ENCODE measurements at places on chromosomes 1 and 21. TPM values are rescaled to one million over a fixed set of nuclear protein-coding genes. Genes with fewer than 3 reads are reported as not detected.

GRCh38 chr1:159168043-159168442 lies 3.4 kb upstream of the CADM3 start:
- DNase-seq: no peak
- H3K4me1 ChIP-seq: peaks cover 7% of the 10 kb centered on the region
- H3K4me3 ChIP-seq: no peak overlapping the region
- peaks cover 70% of the 10 kb centered on the region for H3K27me3 ChIP-seq
- H3K27ac ChIP-seq: no peak overlapping the region

- DNase-seq: no peak
- H3K36me3 ChIP-seq: no peaks in the 10 kb centered on the region
- no peak overlapping the region for H3K4me3 ChIP-seq
Measured at GRCh38 chr1:245316784-245317183, 162.0 kb downstream of the KIF26B start.

GRCh38 chr1:90045853-90046563 lies 51.1 kb downstream of the ZNF326 start:
- H3K27ac ChIP-seq: no peak overlapping the region
- H3K36me3 ChIP-seq: no peaks in the 10 kb centered on the region
- no peaks in the 10 kb centered on the region for H3K4me1 ChIP-seq
- H3K27me3 ChIP-seq: peaks cover 7% of the 10 kb centered on the region
- H3K4me3 ChIP-seq: no peak overlapping the region

The CCDC185 gene
- not detected for total RNA-seq

The AMY1C gene
- not detected for total RNA-seq

DNA sequence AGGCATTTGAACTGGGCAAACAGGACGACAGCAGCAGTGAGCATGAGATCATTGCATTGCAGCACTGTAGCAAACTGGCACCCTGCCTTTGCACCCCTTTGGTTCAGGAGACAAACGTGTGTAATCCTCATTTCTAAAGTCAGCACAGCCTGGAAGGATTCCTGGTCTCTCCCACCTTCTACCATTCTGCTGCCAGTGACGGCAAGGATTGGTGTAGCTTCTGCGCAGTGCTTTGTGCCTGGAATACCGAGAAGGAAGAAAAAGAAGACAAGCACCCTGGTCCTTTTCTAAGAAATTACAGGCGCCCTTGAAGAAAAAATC lies 805.3 kb downstream of the USP25 start:
- H3K27me3 ChIP-seq: no peaks in the 10 kb centered on the region
- H3K27ac ChIP-seq: no peak overlapping the region
- no peak overlapping the region for H3K4me3 ChIP-seq

GRCh38 chr1:90707363-90707710 lies 9.8 kb downstream of the BARHL2 start:
- H3K36me3 ChIP-seq: peaks cover 13% of the 10 kb centered on the region
- H3K4me1 ChIP-seq: peaks cover 22% of the 10 kb centered on the region
- H3K27ac ChIP-seq: no peak overlapping the region
- peak overlapping the region; percentile 71 for H3K4me3 ChIP-seq

The TAGLN2 gene
- total RNA-seq: 136 TPM

- no peaks in the 10 kb centered on the region for H3K36me3 ChIP-seq
- no peak overlapping the region for H3K4me3 ChIP-seq
- H3K4me1 ChIP-seq: no peaks in the 10 kb centered on the region
- no peak for DNase-seq
- H3K27ac ChIP-seq: no peak overlapping the region
Measured at GRCh38 chr1:18319099-18319498, 161.6 kb upstream of the KLHDC7A start.

The RGS1 gene
- total RNA-seq: 1.7 TPM

The SPOCD1 gene
- 0.36 TPM for total RNA-seq

The AQP10 gene
- total RNA-seq: not detected

The TIPRL gene
- total RNA-seq: 29.3 TPM

DNA sequence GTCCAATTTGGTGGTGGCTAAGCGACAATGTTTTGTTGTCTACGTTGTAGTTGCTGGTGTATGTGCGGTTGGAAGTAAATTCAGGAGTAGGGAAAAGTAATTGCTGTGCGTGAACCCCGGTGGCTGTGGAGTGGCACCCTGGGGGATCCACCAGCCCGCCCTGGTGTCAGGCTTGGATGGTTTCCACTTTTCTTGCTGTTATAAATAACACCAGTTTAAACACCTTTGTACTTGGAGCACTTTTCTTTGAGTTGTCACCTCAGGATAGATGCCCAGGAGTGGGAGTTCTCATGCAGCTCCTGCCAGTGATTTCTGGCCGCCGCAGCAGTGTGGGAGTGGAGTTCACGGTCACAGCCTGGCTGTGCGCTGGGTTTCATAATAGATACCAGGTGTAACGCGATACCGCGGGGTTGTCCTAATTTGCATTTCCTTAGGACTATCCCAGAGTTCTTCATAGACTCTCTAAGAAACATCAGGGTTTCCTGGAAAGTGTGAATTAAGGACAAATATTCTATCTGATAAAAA lies 12.8 kb upstream of the TMEM200B start:
- H3K27me3 ChIP-seq: peaks cover 11% of the 10 kb centered on the region
- H3K4me1 ChIP-seq: no peaks in the 10 kb centered on the region
- no peak overlapping the region for H3K4me3 ChIP-seq
- no peak for DNase-seq
- no peaks in the 10 kb centered on the region for H3K36me3 ChIP-seq

GRCh38 chr21:33883118-33883517 lies 32.5 kb downstream of the ATP5PO start:
- DNase-seq: no peak
- no peaks in the 10 kb centered on the region for H3K36me3 ChIP-seq
- H3K4me1 ChIP-seq: no peaks in the 10 kb centered on the region
- H3K27me3 ChIP-seq: no peaks in the 10 kb centered on the region
- H3K27ac ChIP-seq: no peak overlapping the region

The AMY1A gene
- not detected for total RNA-seq

- no peak for DNase-seq
- H3K27me3 ChIP-seq: peaks cover 9% of the 10 kb centered on the region
- no peaks in the 10 kb centered on the region for H3K36me3 ChIP-seq
- no peak overlapping the region for H3K27ac ChIP-seq
- no peaks in the 10 kb centered on the region for H3K4me1 ChIP-seq
- H3K4me3 ChIP-seq: no peak overlapping the region
Measured at GRCh38 chr21:40130476-40130875, 263.2 kb downstream of the PCP4 start.

The FAM72D gene
- not detected for total RNA-seq

GRCh38 chr1:199272628-199273086 lies 633.8 kb downstream of the PTPRC start:
- no peak overlapping the region for H3K27ac ChIP-seq
- no peaks in the 10 kb centered on the region for H3K4me1 ChIP-seq
- DNase-seq: no peak
- H3K27me3 ChIP-seq: no peaks in the 10 kb centered on the region

DNA sequence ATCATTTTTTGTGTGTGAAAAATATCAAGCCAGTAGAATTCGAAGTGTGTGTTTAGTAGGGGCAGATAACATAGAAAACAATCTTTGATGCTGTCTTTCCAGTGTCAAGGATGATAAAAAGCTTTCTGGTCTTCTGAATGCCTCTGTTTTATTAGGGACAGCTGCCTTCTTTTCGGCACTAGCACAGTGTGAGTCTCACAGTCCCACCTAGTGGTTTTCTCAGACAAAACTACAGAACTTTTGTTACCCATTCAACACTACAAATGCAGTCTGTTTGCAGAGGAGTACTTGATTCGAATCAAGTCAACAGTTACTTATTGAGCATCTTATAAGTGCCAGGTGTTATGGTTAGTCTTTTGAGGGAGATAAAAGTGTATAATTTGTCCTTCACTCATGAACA lies 30.6 kb upstream of the MCOLN3 start:
- no peaks in the 10 kb centered on the region for H3K4me1 ChIP-seq
- no peak overlapping the region for H3K27ac ChIP-seq
- H3K4me3 ChIP-seq: no peak overlapping the region
- H3K27me3 ChIP-seq: peaks cover 19% of the 10 kb centered on the region
- no peaks in the 10 kb centered on the region for H3K36me3 ChIP-seq

GRCh38 chr1:46647611-46648010 lies 20.6 kb downstream of the ATPAF1 start:
- H3K36me3 ChIP-seq: peaks cover 46% of the 10 kb centered on the region
- no peak overlapping the region for H3K4me3 ChIP-seq
- no peak for DNase-seq
- H3K27ac ChIP-seq: no peak overlapping the region
- no peaks in the 10 kb centered on the region for H3K4me1 ChIP-seq

DNA sequence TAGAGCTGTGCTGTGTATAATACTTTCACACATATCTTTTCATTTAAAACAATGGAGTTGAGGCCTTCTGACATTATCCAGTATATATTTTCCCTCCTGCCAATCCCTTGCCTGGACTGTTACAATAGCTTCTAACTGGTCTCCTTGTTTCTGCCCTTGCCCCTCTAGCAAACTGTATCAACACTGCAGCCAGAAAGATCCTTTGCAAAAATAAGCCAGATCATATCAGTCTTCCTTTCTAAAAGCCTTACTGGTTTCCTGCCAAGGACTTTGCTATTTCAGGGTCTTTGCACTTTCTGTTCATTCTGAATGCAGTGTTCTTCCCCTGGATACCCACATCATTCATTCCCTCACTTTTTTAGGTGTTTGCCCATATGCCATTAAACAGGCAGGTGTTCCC lies 370.1 kb downstream of the PTBP2 start:
- peaks cover 32% of the 10 kb centered on the region for H3K36me3 ChIP-seq
- no peak for DNase-seq
- no peak overlapping the region for H3K27ac ChIP-seq
- no peaks in the 10 kb centered on the region for H3K4me1 ChIP-seq
- no peaks in the 10 kb centered on the region for H3K27me3 ChIP-seq

- DNase-seq: no peak
- no peaks in the 10 kb centered on the region for H3K36me3 ChIP-seq
- H3K27ac ChIP-seq: no peak overlapping the region
- H3K4me1 ChIP-seq: no peaks in the 10 kb centered on the region
- peaks cover 21% of the 10 kb centered on the region for H3K27me3 ChIP-seq
Measured at GRCh38 chr1:4165686-4166300, 265.7 kb upstream of the C1orf174 start.

The NUAK2 gene
- 46.9 TPM for total RNA-seq

DNA sequence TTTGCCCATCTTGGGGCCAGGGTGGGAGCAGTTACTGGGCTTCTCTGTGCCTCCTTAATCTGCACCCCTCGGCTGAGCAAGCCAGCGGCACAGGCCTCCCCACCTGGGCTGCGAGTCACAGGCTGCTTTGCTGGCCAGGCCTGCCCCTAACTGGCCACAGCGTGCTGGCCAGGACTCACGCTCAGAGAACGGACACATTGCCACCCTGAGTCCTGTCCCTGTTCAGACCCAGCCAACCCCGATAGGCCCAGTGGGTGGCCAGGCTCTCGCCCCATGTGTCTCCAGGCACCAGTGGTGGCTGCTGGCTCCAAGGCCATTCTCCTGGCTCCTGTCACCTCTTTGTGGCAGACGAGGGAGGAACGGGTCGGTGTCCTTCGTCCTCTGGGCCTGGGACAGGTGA lies 61.3 kb downstream of the MORN1 start:
- H3K4me3 ChIP-seq: no peak overlapping the region
- no peak for DNase-seq
- no peaks in the 10 kb centered on the region for H3K36me3 ChIP-seq
- H3K27me3 ChIP-seq: peaks cover 4% of the 10 kb centered on the region

DNA sequence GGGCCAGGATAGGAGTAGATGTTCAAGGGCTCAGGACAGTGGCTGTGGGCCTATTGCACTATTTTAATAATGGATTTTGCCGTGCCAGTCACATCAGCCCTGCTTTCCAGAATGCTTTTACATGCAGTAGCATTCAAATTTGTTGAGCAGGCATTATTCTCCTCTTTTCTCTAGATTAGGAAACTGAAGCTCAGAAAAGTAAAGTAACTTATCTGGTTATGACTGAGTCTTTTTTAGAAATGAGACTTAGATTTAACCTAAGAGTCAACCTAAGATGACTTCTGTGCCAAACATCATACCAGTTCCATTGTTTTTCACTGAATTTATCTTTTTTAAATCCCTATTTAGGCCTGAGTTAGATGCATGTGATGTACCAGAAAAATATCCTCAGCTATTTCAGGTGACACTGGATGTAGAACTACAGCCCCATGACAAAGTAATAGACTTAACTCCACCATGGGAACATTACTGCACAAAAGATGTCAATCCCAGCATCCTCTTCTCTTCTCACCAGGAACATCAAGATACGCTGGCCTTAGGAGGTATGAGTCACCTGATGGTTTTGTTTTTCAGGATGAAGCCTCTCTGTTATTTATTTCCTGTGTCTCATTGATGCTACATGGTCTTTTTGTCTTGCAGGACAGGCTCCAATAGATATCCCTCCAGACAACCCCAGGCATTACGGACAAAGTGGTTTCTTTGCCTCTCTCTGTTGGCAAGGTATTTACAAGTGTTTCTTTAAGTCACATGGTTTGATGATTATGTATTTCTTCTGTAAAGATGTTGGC lies 31.4 kb upstream of the LEPR start:
- no peak overlapping the region for H3K4me3 ChIP-seq
- no peak overlapping the region for H3K27ac ChIP-seq
- H3K4me1 ChIP-seq: no peaks in the 10 kb centered on the region
- H3K36me3 ChIP-seq: no peaks in the 10 kb centered on the region
- no peak for DNase-seq
- no peaks in the 10 kb centered on the region for H3K27me3 ChIP-seq
